Activated CD8-positive, alpha-beta memory T cell treated with anti-CD3 and anti-CD28 coated beads for 1 hour (primary cell): ENCODE measurements at places on chromosomes 5 and 9.

DNA sequence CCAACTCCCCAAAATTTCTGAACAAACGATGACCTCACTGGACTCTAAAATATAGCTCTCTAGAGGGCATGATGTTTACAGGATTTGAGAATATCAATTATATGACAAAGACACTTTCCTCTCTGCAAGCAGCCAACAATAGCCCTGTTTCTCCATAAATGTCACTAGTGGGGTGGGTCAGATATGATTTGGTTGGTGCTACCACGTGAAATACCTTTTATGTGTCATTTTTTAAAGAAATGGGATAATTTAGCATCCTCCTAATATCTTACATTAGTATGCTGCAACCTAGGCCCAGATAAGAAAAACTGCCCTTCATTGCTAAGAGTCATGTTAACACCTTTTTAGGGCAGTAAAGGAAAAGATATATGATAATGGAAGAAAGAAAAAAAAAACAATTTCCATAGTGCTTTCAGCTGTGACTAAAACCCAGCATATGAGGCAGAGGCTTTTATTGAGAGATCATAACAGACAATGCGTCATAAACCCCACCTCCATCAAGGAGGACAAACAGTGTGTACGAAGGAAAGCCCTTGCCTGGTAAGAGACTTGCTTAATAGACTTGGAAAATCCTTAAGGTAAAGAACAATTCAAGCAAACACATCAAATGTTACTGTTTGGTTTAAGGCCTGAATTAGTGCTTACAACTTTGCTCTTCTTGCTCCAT is 372.4 kb upstream of the PAPPA start:
- no peak for DNase-seq

- no peak for DNase-seq
Measured at GRCh38 chr5:133582971-133583370, 29.4 kb downstream of the FSTL4 start.

DNA sequence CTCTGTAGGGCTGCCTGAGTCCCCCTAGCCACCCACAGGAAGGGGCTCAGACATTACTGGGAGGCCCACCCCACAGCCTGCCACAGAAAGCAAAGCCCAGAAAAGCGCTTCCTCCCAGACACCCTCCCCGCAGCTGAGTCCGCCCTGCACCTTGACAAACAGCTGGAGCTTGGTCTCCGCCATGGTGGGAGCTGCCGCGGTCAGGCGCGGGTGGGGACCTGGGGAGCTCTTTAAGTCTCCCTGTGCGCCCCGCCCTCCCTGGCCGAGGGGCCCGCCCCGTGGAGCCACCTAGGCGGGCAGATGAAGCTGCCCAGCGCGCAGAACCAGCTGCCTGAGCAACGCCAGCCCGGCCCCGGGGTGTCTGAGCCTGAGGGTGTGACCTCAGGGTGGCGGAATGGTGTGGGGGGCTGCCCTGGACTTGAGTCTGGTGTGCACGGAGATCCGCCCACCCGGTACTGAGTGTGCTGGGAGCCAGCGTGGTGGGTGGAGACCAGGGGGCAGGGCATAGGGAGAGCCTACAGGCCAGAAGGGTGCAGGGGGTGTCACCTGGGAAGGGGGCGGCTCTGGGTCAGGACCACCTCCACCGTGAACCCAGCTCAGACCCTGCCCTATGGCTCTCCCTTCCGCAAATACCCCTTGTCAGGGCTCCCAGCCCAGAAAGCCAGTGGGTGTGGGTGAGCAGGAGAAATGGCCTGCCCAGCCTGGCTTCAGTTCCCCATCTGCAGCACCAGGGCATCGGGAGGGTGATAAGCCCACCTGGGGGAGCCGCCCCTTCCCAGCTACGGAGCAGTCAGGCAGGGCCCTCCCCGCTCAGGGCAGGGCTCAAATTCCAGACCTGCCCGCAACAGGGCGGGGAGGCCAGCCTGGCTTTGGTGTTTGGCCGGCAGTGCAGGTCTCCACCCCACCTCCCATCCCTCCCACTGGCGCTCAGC is at the start of gene CLIC3:
CLIC3 (minus strand) TSS at position 208 of the 932 bp plus-strand sequence; CDS start at position 183, 25 bp downstream.
- DNase-seq, result peak; percentile 17

DNA sequence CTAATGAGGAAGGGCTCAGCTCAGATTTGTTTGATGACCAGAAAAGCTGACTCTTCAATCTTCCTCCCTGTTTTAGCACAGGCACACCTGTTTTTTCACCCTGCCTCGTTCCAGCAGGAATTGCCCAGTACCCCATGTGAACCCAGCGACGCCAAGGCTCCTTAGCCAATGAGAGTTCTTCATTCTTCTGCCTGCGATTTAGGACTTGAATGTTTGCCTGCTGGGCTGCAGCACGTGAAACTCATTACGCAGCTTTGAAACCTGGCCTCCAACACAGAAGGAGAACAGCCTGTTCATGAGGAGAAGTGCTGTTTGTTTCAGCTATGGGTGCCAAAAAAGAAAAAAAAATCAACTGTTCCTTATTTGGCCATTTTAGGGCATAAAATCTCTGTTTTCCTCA is 315.5 kb downstream of the TRPM3 start:
- no peak for DNase-seq

DNA sequence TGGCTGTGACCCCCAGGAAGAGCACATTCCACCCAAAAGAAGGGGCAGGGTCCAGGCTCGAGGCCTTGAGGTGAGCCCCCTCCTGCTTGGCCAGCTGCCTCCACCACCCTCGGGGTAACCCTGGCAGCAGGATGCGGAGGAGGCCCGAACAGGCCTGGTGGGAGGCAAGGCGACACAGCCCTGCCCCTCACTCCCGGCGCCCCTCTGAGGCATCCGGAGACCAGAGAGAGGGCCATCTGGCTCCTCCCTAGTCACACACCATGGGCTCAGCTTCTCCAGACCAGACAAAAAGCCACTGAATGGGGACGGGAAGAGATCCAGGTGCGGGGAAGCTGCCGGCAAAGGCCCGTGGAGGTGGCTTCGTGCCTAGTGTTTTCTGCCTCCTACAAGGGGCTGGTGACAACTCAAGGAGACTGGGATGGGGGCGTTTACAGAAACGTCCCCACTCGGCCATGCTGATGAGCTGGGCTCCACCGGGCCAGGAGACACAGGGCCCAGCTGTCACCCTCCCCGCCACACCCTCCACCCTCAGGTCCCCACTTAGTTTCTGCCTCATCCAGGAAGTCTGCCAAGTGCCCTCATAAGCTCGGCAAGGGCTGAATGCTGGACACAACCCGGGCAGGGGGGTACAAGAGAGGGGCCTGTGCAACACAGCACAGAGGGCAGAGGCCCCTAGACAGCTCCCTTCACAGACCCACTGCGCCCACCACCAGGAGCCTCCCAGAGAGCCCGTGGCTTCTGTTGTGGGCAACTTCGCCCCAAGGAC is 41.9 kb downstream of the NACC2 start:
- no peak for DNase-seq

DNA sequence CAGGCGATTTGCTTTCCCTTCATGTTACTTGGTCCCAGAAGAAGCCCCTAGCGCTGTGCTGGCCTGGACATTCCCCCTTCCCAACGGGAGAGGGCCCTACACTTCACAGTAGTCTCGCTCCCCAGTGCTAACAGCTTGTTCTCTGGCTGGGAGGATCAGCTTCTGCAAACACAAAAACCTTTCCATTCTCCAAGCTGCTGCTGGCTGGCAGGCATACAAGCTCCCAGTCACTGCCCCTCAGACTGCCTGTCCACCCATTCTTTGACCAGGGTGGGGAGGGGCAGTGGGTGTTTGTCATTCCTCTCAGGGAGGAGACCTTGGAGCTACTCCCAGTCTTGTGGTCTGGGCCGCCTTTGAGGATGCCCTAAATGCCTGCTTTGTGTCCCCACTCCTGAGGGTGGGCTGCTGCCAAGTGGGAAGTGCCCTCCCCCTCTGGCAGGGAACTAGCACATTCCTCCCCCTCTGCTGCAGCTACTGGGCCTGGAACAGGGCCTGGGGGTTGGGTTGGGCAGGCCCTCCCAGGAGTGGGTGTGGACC is 20.8 kb downstream of the ENHO start:
- no peak for DNase-seq
